ENCODE measurements at places on chromosomes 2 and 18. TPM values are rescaled to one million over a fixed set of nuclear protein-coding genes. Genes with fewer than 3 reads are reported as not detected.

GRCh38 chr2:11628675-11629074 is 41.3 kb downstream of the NTSR2 start:
- no peak for DNase-seq

ZNF892 gene
- polyA plus RNA-seq, result 0.84 TPM

GRCh38 chr2:63555931-63556330 is 32.3 kb downstream of the WDPCP start:
- no peak for DNase-seq

GRCh38 chr2:24915175-24915574 is 4.9 kb downstream of the ADCY3 start:
- DNase-seq, result no peak

GRCh38 chr2:120241684-120242083 is 11.0 kb upstream of the RALB start:
- no peak for DNase-seq

MC4R gene
- polyA plus RNA-seq, result 0.05 TPM

PTRHD1 gene
- 47.5 TPM for polyA plus RNA-seq
